Placental pericyte (primary cell): ENCODE measurements at places on chromosomes 3 and 15. TPM values are rescaled to one million over a fixed set of nuclear protein-coding genes. Genes with fewer than 3 reads are reported as not detected.

The LRRC31 gene
- total RNA-seq, result not detected in 2 replicates

The INSYN1 gene
- total RNA-seq, result 0.43 and 0.66 TPM in 2 replicates

The SERPINI1 gene
- 0.88 and 3.7 TPM in 2 replicates for total RNA-seq

The AQP9 gene
- total RNA-seq, result under 0.01 and 0.14 TPM in 2 replicates

The HAUS2 gene
- total RNA-seq, result 18.6 and 41.1 TPM in 2 replicates

The IL20RB gene
- total RNA-seq, result 1.9 and 2.0 TPM in 2 replicates

The CEP70 gene
- total RNA-seq, result 11.0 and 17.1 TPM in 2 replicates
